ENCODE measurements at places on chromosomes 16 and 17. TPM values are rescaled to one million over a fixed set of nuclear protein-coding genes. Genes with fewer than 3 reads are reported as not detected.

The ALOX15 gene
- total RNA-seq, result not detected

The ABCA9 gene
- not detected for total RNA-seq

The USB1 gene
- total RNA-seq, result 74.3 TPM

The DERL2 gene
- 128 TPM for total RNA-seq

The ITGAE gene
- 97.8 TPM for total RNA-seq

The GRB7 gene
- total RNA-seq, result not detected

The NPIPA8 gene
- total RNA-seq, result 0.39 TPM
